Heart right ventricle (tissue), 16 donors: ENCODE measurements at places on chromosomes 6 and 20. TPM values are rescaled to one million over a fixed set of nuclear protein-coding genes. Genes with fewer than 3 reads are reported as not detected.

- H3K27ac ChIP-seq = no peak overlapping the region
- no peak overlapping the region for H3K4me3 ChIP-seq
- peak; percentile 22 for DNase-seq
- H3K4me1 ChIP-seq = peaks cover 49% of the 10 kb centered on the region
- no peaks in the 10 kb centered on the region for H3K36me3 ChIP-seq
- H3K27me3 ChIP-seq = no peaks in the 10 kb centered on the region
Observed at GRCh38 chr6:16432075-16433032, 194.0 kb downstream of the GMPR start.

GRCh38 chr6:154478021-154478700 lies 32.3 kb downstream of the CNKSR3 start:
- no peaks in the 10 kb centered on the region for H3K36me3 ChIP-seq
- peak; percentile 19 for DNase-seq
- H3K4me1 ChIP-seq = peaks cover 42% of the 10 kb centered on the region
- no peak overlapping the region for H3K27ac ChIP-seq
- H3K4me3 ChIP-seq = no peak overlapping the region

- H3K36me3 ChIP-seq = no peaks in the 10 kb centered on the region
- DNase-seq = no peak
- no peak overlapping the region for H3K27ac ChIP-seq
- no peaks in the 10 kb centered on the region for H3K27me3 ChIP-seq
Observed at GRCh38 chr6:112348891-112349635, 1.9 kb downstream of the RFPL4B start.

DNA sequence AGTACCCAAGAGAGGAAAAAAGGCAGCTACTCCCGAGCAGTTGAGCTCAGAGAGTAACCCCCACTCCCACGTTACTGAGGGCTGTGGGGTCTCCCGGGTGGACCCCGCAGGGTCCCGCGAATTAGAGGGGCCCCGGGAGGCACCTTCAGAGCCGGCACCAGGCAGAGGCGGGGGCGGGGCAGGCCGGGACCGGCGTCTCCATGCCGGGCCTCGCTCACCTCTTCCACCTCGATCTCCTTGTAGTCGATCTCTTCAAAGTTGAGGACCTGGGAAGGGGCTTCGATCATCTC lies 381 bp downstream of the MAP3K7 start:
- H3K4me1 ChIP-seq = peaks cover 41% of the 10 kb centered on the region
- H3K27me3 ChIP-seq = no peaks in the 10 kb centered on the region
- peak overlapping the region; percentile 84 for H3K27ac ChIP-seq
- peak overlapping the region; percentile 97 for H3K4me3 ChIP-seq

DNA sequence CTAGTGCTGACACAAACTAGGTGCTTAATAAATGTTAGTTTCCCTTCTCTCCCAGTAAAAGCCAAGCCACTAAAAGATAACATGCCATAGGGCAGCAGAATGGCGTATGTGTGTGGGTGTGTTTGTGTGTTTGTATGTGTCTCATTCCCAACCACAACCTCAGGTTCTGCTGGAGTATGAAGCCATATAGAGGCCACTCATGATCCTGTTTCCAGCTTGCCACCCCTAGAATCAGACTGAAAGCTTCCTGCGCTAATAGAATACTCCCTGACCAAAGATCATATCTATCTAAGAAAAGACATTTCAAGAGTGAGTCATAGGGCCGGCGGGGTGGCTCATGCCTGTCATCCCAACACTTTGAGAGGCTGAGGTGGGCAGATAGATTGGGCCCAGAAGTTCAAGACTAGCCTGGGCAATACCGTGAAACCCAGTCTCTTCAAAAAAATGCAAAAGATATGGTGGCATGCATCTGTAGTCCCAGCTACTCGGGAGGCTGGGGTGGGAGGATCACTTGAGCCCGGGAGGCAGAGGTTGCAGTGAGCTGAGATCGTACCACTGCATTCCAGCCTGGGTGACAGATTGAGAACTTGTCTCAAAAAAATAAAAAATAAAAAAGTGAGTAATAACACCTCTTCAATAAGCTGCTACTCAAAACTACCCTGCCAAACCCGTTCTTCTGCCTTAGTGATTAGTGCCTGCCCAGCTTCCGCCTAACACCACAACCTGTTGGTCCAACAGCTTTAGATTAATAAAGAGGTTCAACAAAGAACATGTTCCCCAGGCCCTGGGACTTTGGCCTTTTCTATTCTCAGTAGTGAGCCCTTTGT lies 11.8 kb upstream of the SNRPC start:
- H3K4me1 ChIP-seq = no peaks in the 10 kb centered on the region
- no peak overlapping the region for H3K4me3 ChIP-seq
- H3K36me3 ChIP-seq = no peaks in the 10 kb centered on the region
- no peak overlapping the region for H3K27ac ChIP-seq
- no peak for DNase-seq
- H3K27me3 ChIP-seq = no peaks in the 10 kb centered on the region

DNA sequence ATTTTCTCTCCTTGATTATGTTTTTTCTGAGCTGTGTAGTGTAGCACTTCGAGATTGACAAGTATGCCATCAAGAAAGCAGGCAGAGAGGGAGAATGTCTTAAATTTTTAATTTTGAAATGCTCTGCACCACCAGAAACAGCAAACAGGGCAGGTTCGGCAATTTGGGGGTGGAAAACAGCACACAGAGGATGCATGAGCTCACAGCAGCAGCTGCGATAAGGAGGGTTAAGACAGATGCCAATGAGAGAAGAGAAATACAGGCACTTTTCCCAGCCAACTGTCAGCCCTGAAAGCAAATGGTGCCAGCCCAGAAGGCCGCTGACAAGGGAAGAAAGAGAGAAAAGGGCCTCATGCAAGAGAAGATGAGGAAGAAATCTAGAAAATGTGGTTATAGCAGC lies 15.1 kb upstream of the SNRPB2 start:
- H3K4me3 ChIP-seq = no peak overlapping the region
- H3K27ac ChIP-seq = no peak overlapping the region
- H3K36me3 ChIP-seq = no peaks in the 10 kb centered on the region
- DNase-seq = no peak

Gene XKR7
- total RNA-seq = not detected

Gene SNRPB2
- 31.0 TPM for total RNA-seq

Gene MACROD2
- total RNA-seq = 2.8 TPM

Gene NKX2-2
- not detected for total RNA-seq

Gene THEMIS
- total RNA-seq = 0.42 TPM
